LNCaP clone FGC (cell line): ENCODE measurements at places on chromosomes 5 and 9.

GRCh38 chr9:91433180-91433579 is 9.5 kb upstream of the NFIL3 start:
- DNase-seq: peak; percentile 79

DNA sequence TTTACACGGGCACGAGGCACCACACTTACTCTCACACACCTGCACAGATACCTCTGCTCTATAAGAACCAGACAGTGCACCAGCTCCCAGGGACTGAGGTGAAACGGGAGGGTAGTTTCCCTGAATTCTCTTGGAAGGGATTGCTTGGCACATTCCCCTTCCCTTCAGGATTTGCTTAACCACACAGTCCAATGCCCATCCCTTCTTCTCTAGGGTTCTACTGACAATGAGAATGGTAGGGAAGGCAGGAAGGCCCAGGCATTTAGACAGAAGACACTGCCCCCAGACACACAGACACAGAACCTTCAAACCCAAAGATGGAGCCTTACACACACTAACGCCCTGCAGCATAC is 704 bp upstream of the LHX6 start:
- DNase-seq: no peak

DNA sequence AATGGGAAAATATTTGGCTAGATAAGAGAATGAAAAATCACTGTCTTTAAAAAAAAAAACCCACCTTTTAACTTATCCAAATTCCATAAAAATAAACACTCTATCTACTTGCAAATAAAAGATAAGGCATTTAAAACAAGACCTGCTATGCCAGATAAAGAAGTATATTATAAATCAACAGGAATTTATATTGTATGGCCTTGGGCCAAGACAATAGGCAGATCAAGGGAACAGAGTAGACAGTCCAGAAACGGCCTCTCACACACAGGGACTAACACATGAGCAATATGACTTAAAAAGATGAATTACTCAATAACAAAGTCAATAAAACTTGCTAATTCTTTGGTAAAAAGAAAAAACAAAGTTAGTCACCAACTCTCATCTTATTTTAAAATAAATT is 34.7 kb upstream of the ICE1 start:
- DNase-seq: no peak

GRCh38 chr5:21152611-21153010 is 1164.6 kb upstream of the CDH18 start:
- DNase-seq: peak; percentile 98

- DNase-seq: no peak
Measured at GRCh38 chr9:86303316-86303975, 21.1 kb upstream of the ISCA1 start.

- DNase-seq: no peak
Measured at GRCh38 chr5:148005788-148006520, 57.8 kb upstream of the SPINK5 start.

DNA sequence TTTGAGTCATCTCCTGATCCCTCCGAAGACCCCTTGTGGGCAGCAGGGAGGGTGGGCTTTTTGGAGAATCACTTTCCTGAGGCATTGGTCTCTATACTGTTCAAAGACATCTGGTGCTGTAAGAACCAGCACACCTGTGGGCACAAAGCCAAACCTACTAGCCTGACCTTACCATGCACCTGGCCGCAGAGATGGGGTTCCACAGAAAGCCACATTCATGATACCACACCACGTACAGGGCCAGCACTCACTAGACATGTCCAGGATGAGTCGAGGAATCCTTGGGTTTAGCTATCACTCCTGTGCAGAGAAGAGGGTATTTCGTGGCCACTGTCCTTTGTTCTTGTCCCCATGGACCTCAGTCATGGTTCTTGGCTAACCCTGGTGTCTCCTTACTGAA is 203.4 kb downstream of the CACNA1B start:
- DNase-seq: no peak

GRCh38 chr5:2910401-2911175 is 159.1 kb upstream of the IRX2 start:
- DNase-seq: no peak

DNA sequence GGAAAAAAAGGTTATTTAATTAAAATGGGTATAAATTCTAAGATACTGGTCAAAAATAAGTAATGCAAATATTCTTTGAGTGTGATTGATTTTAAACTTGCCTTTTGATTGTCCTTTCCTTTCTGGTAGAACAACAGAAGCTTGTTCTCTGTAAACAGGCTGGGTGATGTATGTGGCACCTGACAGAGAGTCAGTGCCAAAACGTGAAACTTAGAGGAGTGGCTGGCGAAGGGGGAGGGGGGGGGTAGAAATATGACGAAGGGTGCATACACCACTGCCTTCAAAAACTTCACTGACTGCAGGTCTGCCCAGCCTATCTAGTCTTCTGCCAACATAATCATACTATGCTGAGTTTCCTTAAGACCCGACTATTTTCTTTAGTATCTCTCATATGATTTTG is 629.8 kb upstream of the SEMA6A start:
- DNase-seq: no peak

DNA sequence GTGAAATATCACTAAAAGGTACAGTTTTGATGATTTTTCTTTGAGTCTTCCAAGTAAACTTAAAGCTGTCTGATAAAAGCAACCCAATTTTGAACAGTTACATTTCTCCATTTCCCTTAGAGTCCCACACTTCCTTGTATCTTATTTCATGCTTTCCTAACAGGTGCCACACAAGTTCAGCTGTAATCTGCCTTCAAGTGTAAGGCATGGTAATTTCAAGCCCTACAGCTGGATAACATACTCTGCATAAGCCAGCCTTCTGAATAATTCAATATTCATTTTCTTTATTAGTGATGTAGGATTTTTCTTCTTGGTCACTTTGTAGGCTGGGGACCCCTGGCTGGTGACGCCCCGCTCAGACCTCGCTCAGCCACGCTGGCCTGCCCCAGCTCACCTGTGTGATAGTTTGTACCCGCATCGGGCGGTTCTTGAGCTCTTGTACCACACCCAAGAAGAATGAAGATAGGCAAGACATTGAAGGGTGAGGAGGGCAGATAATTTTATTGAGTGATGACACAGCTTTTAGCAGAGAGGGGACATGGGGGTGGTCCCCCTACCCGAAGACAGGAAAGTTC is 34.0 kb downstream of the SOX30 start:
- no peak for DNase-seq

DNA sequence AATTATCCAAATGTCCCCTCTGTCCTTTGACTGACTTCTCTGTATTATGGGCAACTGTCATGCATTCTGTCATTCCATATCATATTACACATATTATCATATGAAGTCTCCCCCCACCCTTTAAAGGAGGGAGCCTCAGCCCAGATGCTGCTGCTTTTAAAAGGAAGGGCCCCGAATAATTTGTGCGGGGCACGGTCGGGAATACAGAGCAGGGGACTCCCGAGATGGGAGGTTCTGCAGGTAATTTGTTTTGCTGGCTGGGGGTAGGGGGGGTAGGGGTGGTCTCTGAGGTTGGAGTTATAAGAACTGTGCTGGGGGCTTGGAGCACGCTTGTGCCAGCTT is 10.1 kb upstream of the LHX2 start:
- DNase-seq: no peak

DNA sequence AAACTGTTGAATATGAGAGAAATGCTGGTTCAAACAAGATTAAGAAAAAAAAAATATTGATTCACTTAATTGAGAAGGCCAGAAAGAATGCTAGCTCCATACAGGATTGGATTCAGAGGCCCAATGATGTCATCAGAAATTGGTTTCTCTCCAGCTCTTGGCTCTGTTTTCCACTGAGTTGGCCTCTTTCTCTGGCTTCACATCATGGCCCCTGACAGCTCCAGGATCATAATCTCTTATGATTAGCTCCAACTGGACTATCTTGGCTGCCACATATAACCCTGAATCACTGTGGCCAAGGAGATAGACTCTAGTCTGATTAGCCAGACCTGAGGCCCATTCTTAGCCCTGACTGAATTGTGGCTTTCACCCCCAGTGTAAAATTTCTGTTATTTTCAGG is 244.7 kb upstream of the GRAMD2B start:
- no peak for DNase-seq

DNA sequence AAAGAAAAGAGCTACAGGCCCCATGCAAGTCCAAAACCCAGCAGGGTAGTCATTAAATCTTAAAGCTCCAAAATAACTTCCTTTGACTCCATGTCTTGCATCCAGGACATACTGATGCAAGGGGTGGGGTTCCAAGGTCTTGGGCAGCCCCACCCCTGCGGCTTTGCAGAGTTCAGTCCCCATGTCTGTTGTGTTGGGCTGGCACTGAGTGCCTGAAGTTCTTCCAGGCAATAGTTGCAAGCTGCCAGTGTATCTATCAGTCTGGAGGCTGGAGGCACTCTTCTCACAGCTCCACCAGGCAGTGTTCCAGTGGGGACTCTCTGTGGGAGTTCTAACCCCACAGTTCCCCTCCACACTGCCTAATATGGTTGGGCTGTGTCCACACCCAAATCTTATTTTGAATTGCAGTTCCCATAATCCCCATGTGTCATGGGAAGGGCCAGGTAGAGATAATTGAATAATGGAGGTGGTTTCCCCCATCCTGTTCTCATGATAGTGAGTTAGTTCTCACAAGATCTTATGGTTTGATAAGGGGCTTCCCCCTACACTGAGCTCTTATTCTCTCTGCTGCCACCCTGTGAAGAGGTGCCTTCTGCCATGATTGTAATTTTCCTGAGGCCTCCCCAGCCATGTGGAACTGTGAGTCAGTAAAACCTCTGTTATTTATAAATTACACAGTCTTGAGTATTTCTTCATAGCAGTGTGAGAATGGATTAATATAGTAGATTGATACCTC is 237.5 kb upstream of the ADRA1B start:
- no peak for DNase-seq

- no peak for DNase-seq
Measured at GRCh38 chr9:13412331-13412730, 132.8 kb upstream of the MPDZ start.

DNA sequence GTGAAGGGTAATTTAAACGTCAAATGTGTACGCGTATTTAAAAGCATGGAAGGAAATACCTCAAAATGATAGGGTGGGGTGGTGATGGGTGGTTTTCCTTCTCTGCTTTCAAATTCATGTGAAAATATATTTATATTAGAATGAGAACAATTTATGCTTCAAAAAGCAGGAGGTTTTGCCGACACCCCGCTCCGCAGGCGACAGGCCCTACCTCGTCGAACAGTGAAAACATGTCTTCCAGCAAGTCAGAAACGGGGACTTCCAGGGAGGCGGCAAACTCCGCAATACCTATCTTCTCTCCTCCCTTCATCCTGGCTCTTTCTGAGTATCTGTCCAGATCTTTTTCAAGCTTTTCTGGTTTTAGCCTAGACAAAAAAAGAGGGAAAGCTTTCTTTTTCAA is 28.5 kb upstream of the SLC6A3 start:
- DNase-seq: no peak
